ENCODE measurements at places on chromosomes 5 and 9.

- no peak for DNase-seq
These were observed 2.3 kb downstream of the ANKH start for GRCh38 chr5:14869233-14869632.

DNA sequence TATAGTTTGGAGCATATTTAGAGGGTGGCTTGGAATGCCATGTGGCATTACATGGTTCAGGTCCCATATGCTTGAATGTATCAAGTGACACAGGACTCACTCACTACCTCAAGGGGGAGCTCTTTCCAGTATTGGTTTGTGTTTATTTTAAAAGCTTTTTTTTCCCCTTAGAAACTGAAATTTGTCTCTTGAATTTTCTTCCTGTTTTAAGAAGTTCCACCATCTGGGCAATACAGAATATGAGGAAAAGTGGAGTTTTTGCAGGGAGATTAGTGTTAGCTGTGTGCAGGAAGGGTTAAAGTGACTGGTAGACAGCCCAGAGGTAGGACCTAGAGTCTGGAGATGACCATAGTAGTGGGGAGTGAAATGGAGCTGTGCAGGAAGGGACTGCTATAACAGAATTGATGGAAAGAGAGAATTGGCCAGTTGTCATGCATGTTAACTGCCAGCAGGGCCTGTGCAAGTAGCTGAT lies 36.6 kb downstream of the CTNNA1 start:
- DNase-seq, result peak; percentile 39

DNA sequence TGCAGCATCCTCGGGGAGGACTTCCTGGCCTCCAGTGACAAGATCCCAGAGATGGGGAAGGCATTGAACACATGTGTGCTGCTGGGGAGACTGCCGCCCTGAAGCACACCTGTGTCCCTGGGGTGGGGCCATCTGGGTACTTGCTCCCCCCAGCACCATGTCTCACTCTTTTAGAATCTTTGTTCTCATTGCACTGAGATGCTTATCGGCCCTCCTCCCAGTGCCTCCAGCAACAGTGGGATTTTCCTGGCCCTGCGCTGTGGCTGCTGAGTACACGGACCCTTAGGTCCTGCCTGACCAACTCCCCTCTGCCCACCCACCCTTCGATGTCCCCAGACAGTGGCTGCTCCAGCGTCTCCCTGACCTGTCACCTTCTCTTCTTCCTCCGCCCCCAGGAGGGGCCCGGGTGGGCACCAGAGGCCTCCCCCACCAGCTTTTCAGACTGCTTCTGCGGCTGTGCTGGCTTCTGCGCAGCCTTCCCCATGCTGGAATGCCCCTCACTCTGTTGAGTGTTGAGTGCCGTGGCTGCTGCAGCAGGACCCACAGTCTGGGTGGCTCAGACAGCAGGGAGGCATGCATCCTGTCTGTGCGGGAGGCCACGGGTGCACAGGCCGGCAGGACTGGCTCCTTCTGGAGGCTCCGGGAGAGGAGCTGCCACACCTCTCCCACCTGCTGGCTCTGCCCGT lies 145.9 kb upstream of the IRX2 start:
- DNase-seq, result no peak

DNA sequence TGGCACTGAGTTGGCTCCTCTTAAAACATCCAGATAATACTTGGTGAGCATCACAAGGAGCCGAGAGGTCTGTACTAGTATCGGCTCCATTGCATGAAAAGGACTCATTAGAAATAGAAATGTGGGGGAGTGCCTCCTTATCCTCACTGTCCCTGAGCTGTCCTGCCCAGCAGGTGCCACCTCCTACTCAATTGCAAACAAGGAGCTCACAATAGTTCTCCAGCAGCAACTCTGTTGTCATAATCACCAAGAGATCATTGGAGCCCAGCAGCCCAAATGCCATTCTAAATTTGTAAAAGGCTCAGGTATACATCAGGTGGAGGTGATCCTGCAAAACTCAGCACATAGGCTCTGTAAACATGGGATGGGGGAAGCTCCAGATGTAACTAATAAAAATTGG lies 99.1 kb downstream of the PLK2 start:
- DNase-seq, result no peak

- no peak for DNase-seq
These were observed 8.4 kb downstream of the CCDC69 start for GRCh38 chr5:151215546-151215880.

DNA sequence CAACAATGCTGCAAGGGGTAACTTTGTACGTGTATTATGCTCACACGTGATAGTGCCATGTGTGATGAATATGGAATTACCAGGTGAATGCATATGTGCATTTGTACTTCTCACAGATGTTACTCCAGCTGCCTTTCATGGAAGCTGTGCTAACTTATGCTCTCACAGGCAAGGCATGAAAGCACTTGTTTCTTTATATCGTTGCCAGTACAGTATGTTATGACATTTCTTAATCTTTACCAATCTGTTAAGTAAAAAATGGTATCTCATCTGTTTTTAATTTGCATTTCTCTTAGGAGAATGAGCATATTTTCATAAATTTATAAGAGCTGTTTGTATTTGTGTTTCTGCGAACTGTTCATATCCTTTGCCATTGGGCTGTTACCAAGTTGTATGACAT lies 311.8 kb upstream of the DMRT1 start:
- DNase-seq, result no peak

DNA sequence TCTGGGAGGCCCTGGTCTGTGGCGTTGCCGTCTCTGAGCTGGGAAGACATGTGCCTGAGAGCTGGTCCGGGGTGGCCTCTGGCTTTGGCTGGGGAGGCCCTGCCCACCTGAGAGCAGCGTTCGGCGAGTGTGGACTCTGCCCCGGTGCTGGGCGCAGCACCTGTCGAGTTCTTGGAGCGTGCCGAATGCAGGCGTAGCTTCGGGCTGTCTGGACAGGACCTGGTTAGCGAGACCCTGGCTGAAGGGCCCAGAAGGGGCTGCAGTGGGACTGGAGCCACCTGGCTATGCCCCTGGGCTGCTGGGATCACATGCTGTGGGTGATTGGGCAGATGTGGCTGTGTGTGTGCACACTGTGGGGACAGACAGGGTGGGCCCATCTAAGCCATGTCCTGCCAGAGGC lies 56.5 kb downstream of the RXRA start:
- DNase-seq, result no peak

GRCh38 chr5:176625966-176626875 lies 4.1 kb downstream of the SNCB start:
- DNase-seq, result no peak

- DNase-seq, result peak; percentile 71
These were observed 661.8 kb downstream of the DTWD2 start for GRCh38 chr5:118326481-118327045.

- DNase-seq, result no peak
These were observed 347.5 kb upstream of the CCNG1 start for GRCh38 chr5:163089926-163090325.

DNA sequence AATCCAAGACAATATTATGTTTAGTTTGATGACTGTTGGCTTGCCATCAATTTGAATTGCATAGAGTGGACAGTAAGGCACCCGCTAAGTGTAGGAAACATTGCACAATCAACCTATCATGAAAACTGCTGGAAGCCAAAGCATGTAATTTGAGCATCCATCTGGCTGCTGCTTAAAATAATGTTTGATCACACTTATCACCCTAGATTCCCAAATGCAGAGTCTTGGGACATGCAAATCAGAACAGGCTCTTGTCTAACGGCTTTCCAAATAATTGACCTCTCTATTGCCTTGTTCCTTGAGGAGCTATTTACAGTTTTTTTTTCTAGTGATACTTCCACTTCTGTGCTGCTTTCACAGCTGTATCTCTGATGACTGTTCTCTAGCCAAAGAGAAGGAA lies 342.1 kb downstream of the PRR16 start:
- DNase-seq, result peak; percentile 27

- peak; percentile 74 for DNase-seq
These were observed 491.7 kb downstream of the CCDC171 start for GRCh38 chr9:16044579-16044881.

GRCh38 chr9:91391818-91392217 lies 30.1 kb upstream of the AUH start:
- no peak for DNase-seq

DNA sequence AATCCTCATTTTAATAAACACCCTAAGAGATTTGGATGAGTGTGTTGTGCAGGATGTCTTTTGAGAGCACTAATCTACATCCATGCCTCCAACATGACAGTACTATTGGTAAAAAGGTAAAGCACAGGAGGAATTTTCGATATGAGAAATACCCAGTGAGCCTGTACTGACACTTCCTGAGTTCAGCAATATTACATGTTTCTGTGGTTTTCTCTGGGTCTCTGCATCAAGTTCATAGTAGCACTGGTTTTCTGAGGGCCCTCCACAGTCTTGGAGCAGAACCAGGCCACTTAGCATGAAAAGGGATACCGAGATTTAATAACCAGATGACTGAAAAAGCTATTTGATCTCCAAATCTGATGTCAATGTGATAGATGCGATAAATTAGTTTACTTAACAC lies 524.1 kb downstream of the TMEM38B start:
- DNase-seq, result no peak

- DNase-seq, result no peak
These were observed 383.0 kb downstream of the DIRAS2 start for GRCh38 chr9:90259311-90260246.

- DNase-seq, result peak; percentile 92
These were observed 65.2 kb downstream of the TRIO start for GRCh38 chr5:14208071-14209021.

- peak; percentile 15 for DNase-seq
These were observed 23.5 kb downstream of the KLF9 start for GRCh38 chr9:70390933-70391341.

DNA sequence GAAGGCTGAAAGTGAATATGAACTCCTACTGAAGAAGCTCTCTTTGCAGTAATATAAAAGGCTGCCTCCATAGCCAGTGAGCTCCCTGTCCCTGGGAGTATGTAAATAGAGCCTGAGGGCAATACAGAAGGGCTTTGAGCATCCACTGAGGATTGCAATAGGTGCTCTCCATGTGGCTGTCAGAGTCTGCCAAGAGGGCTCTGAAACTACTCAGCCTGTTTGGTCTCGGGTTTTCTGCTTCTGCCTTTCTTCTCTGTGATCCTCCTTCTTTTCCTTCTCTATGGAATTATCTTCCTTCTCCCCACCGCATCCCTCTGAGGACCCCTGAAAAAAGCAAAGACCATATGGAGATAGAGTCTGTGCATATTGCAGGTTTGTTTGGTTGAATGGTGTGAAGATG lies 69.4 kb downstream of the PCDH1 start:
- no peak for DNase-seq

- DNase-seq, result no peak
These were observed 6.9 kb downstream of the AK3 start for GRCh38 chr9:4734150-4734549.

DNA sequence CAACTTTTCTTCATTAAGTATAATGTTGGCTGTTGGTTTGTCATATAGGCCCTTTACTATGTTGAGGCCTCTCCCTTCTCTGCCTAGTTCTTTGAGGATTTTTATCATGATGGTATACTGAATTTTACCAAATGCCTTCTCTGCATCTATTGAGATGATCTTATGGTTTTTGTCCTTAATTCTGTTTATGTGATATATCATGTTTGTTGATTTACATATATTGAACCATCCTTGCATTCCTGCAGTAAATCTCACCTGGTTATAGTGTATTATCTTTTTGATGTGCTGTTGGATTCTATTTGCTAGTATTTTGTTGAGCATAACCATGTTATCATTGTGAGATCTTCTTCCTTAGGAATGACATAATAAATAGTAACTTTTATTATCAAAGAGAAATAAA lies 362.9 kb downstream of the CCDC171 start:
- DNase-seq, result no peak

GRCh38 chr5:166428264-166428803 lies 1863.1 kb upstream of the WWC1 start:
- DNase-seq, result no peak

DNA sequence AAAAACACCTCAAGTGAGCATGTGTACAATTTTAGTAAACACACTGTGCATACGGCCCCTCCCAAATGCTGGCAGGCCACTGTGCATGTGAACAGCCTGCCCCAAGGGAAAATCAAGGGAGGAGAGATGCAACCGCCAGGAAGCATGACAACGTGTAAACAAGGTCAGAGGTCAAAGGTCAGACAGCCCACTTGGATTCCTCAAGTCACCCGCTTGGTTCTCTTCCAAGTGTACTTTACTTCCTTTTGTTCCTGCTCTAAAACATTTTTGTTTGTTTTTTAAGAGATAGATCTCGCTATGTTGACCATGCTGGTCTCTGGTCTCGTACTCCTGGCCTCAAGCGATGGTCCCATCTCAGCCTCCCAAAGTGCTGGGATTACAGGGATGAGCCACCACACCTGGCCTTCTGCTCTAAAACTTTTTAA lies 126.7 kb upstream of the SHB start:
- no peak for DNase-seq

DNA sequence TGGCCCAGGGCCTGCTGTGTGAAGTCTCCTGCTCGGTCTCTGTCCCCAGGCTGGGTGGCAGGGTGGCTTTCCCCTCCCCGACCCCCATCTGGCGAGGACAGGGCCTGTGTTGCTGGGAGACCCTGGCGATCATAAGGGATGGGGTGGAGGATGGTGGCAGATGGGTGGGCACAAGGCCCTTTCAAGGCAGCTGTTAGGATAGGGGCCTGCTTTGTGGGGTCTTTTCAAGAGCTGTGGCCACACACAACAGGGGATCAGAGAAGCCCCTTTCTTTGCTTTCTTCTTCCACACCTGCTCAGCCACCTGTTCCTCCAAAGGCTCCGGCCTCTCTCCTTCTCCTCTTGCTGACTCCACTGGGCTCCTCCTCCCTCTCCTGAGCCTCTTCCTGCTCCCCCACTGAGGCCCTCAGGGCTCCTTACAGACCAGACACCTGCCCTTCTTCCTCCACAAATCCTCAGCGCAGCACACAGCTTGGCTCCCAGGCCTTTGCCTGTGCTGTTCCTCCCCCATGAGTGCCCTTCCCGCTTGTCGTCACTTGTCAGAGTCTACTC lies 15.0 kb upstream of the NEURL1B start:
- DNase-seq, result no peak

- DNase-seq, result no peak
These were observed 125.3 kb upstream of the TMEM161B start for GRCh38 chr5:88393716-88394535.
